ENCODE measurements at places on chromosomes 2 and 18.
A peak's percentile ranks its signal among the peaks of the same experiment; 100 is the strongest.

- no peak for DNase-seq
Observed at GRCh38 chr2:67503066-67503795, 106.1 kb downstream of the ETAA1 start.

DNA sequence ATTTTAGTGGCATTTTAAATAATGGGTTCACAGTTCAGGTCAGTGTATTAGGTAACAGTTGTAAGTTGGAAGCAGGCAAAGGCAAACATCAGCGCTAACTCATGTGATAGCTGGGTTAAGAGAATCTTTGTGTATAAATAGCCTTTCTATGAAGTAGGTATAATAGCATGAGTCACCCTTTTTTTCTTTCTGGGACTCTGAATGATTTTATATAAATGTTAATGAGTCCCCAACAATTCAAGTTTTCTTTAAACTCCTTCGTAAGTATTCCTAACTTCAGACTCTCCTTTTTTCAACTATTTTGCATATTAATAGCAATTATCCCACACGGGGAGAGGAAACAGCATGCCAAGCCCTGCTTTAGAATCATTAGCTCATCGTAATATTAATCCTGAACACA is 384.3 kb downstream of the PIK3C3 start:
- DNase-seq = no peak

DNA sequence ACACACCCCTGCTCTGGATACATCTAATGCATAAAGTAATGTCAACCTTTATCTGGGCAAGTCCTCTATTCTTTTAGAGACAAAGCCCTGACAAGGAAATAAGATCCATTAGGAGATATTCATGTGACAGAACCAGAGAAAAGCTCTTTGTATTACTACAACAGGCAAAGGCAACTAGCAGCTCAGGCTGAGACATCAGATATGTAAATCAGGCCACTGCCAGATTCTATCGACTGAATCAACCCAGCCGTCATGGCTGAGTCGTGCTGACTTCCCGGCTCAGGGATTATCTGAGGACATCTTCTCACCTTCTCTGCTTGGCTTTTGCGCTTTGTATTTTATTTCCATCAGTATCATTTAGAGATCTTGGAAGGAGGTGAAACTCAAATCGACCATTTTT is 294.5 kb downstream of the PLCL1 start:
- DNase-seq = no peak

DNA sequence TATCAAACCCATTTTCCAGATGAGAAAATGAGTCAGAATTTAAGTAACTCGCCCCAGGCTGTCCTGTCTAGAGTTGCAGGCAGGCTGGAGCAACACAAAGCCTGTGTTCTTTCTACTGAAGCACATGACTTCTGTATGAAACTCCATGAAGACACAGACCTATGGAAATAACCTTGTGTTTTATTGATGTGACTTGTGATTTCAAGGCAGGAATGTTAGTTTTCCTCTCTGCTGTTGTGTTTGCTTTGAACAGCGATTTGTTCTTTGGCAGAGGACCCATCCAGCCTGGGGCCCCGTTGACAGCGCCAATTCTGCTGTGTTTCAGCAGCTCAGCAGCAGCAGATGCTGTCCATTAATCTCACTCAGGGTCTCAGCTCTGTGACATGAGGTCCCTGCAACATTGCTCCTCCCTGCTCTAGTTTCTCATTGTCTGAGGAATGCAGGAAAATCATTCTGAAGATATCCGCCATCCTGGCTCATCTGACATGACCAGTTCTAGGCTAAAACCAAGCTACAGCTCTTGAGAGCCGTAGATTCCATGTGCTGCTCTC is 344.3 kb upstream of the RAB12 start:
- no peak for DNase-seq

DNA sequence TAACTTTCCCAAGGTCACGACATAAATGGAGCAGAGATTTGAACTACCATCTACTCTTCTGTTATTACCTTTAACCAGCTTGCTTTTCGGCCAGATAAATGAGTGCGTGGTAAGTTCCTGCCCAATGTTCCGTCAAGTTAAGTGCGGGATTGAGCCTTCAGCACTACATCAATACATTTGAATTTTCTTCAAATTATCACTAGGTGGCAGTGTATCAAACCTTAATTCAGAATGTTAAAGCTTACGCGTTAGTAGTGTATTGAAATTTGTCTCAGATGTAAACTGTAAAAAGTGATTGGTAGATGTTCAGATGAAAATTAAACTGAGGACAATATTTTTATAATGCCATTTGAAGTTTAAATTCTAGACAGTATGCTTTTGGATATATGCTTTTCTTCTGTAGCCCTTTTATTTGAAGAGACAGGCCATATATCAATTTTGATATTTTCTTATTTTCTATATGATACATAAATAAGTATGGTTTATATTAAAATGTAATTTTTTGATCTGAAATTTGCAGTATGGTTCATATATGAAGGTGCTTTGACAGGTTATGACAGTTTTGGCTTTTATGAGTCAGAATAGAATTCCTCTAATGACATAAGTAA is 681.3 kb downstream of the ADCYAP1 start:
- no peak for DNase-seq

DNA sequence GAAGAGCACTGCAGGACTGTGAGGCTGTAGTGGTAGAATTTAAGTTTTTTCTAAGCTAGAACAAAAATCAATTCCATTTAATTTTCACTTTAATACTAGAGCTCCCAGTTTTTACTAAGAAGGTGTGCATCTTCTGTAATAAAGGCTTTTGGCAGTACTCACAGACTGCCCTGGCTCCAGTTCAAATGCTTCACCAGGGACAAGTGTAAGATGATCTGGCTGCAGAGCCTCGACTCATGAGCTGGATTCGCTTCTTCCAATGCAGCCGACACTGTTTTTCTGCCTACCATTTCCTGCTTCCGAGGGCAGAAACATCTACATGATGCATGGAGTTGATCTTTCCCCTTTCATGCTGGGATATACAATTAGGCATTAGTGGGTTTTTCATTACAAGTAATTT is 87.0 kb downstream of the FARSB start:
- DNase-seq = no peak

- DNase-seq = no peak
Observed at GRCh38 chr2:97935719-97936161, 60.0 kb downstream of the TMEM131 start.

DNA sequence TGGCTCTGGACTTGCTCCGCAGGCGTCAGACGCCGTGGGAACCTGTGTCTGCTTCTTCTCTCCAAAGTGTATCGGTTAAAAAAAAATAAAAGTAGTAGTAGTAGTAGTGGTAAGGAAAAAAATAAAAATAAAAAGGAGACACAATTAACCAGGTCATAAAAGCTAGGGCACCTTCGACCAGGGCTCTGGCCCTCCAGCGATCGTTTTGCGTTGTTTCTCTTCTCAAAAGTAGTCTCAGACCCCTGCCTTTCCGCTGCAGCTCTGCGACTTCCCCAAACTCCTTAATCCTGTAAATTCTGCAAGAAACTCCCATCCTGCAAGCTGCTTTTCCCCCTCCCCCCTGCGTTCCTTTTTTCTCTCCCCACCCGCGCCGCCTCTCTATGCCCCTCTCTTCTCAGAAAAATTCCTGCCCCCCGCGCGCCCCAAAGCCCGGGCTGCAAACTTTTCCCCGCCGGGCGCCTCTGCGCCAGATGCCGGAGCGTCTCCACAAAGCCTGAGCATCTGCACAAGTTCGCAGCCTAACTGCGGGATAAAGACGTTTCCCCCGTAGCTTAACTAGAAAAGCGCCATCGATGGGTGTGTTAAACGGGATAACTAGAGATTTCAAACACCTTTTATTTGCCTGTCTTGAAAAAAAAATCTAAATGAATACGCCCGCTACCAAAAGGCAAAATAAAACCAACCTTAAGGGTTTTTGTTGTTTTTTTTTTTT is 1.8 kb upstream of the SALL3 start:
- no peak for DNase-seq

DNA sequence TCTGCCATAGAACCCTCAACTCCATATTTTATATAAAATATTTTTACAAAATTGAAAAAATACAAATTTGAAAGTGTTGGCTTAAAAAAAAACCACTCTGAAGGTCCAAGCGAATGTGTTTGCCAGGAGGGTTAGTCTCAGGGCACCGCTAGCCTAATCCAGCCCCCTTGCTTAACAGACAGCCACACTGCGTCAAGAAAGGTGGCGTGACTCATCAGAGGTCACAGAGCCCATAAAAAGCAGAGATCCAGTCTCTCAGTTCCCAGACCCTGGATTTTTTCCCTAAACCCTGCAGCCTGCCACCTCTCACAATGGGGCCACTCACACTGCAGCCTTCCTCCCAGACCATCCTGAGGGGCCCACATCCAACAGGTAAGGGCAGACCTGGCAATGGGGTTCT is 3.9 kb upstream of the TNS1 start:
- no peak for DNase-seq

GRCh38 chr2:75641587-75641986 is 5.0 kb upstream of the MRPL19 start:
- no peak for DNase-seq

DNA sequence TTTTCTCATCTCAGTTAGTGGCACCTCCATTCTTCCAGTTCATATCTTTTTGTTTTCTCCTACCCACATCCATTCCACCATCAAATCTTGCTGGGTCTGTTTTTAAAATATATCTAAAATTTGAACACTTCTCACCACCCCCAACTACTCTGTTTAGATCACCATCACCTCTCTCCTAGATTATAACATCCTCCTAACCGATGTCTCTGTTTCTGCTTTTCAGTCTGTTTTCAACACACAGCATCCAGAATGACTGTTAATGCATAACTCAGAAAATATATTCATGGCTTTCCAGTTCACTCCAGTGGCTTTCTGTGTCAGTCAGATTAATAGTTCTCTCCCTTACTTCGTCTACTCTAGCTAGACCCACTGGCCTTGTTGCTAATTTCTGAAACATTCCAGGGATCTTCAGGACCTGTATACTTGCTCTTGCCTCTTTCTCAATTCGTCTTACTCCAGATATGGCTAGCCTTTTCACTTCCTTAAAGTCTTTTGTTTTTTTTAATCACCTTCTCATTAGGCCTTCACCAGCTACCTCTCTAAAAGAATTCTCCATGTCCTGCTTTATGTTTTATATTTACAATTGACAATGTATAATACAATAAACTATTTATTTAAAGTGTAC is 105.3 kb downstream of the COMMD1 start:
- no peak for DNase-seq

GRCh38 chr2:223945755-223946154 is 620 bp upstream of the WDFY1 start:
- DNase-seq = no peak

GRCh38 chr2:96148410-96149217 is 3.4 kb upstream of the DUSP2 start:
- DNase-seq = peak; percentile 90

- no peak for DNase-seq
Observed at GRCh38 chr2:76075126-76075525, 364.4 kb upstream of the GCFC2 start.

DNA sequence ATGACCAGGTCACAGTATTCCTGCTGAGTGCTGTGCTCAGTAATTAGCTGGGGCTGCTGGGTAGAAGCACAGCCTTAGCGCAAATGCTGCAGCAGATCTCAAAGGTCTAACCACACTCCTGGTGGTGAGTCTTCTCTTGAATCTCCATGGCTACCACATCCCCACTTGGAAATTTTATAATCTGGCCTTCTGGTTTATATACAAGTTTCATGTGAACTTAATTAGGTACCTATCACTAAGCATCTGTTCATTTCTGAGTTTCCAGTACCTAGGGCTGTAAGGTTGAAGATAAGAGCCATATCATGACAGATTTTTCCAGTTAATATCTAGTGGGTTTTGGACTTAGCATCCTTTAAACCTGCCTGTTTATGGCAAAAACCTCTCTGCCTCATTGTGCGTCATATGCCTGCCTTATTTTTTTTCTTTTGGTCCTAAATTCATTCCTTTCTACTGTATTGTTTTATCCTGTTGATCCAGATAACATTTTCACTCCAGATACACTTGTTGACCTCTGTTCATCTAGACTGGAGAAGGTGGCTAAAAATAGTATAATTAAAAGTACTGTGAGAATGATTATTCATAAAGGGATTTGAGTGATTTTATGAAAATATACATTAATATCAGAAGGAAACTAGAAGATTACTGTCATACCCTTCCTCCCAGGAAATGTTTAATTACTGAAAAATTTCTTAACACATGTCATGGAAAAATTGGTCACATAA is 168.4 kb upstream of the THUMPD2 start:
- no peak for DNase-seq

DNA sequence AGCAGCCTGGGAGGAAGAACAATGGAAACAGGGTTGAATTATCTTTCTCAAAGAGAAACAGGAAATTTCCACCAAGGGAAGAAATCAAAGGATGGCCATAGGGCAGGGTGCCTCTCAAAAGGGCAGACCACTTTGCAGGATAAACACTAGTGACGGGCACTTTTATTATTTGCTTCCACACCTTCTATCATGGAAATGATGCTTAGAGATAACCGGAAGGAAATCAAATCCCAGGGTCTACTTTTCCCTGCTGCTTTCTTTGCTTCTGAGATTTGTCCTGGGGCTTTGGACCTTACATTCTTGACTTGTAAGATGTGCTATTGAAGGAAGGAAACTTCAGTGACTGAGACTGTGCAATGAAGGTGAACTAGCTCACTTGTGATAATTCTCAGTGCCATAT is 1.1 kb upstream of the SCN9A start:
- no peak for DNase-seq

DNA sequence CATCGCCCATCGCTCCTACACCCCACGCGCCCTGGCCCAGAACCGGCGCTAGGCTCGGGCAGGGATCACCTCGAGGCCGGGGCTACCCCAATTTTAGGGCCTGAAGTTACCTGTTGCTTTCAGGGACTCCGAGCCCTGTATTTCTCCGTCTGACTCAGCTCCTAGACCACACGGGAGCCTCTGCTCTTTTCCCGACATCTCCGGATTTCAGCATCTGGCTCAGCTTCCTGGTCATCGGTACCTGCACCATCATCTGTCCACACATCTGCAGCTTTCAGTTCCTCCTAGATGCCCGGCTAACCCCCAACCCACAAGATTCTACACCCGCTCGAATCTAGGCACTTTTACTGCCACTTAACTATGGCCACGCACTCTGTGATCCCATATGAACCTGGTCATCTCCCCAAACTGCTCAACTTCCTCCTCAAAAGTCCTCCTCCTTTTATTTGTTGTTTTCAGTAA is 12.1 kb upstream of the HMSD start:
- DNase-seq = no peak

- DNase-seq = no peak
Observed at GRCh38 chr2:240023792-240024191, 1.4 kb downstream of the NDUFA10 start.

- no peak for DNase-seq
Observed at GRCh38 chr2:119426396-119426675, 5.3 kb upstream of the TMEM37 start.

DNA sequence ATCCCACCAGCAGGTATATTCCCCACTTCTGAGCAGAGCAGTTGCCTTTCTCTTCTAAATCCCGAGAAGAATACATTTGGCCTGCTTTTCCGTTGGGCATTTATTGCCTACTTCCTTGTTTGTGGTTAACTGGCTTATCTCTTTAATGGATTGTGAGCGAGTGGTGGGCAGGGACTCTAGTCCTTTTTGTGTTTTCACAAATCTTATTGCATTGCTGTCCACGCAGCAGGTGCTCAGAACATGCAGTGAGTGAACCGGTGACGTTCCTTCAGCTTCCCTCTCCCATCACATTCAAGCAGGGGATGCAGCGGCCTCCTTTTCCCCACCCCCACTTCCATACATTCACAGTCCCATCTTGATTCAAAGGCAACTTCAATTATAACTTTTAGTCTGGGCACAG is 28.9 kb upstream of the GAREM2 start:
- no peak for DNase-seq

- no peak for DNase-seq
Observed at GRCh38 chr2:15145046-15145817, 415.9 kb downstream of the NBAS start.

- no peak for DNase-seq
Observed at GRCh38 chr18:35191698-35192025, 49.2 kb upstream of the ZNF397 start.

- no peak for DNase-seq
Observed at GRCh38 chr2:198016243-198016642, 211.8 kb downstream of the PLCL1 start.

Data from stimulated activated CD4-positive, alpha-beta T cell treated with anti-CD3 and anti-CD28 coated beads, Interleukin-1b, Interleukin-23, amount 100 ng/mL, for 1 hour (primary cell).